ENCODE measurements at places on chromosomes 11 and 22.

DNA sequence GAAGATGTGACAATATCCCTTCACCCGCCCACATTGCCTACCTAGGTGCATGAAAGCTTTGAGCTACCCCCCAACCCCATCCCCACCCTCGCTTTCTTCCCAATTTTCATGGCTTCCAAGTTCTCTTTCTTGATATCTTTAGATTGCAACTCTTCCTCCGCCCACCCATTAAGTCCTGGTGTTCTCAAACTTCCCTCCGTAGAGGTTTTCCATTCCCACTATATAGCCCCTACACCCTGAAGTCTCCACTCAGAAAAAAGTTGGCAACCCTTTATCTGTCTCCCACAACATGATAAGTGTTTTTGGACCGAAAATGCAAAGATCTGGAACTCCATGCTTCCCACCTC is 572 bp downstream of the ZNF70 start:
- no peak for DNase-seq

DNA sequence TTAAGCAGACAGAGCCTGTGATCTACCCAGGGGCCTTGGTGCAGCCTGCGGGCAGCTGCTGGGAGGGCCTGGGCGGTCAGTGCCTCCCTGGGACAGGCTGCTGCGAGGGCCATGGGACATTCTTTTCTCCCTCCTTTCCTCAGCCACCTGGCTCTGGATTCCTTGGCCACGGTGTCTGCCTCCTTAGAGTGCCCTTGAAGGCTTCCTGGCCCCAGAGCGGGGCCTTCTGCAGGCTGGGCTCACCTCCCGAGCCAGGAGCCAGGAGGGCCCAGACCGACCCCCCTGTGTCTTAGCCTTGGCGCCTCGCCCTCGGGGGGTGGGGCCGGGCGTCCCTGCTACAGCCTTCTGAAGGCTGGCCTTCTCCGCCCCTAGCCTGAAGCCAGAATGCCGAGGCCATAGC is 231.2 kb downstream of the TBC1D22A start:
- no peak for DNase-seq

DNA sequence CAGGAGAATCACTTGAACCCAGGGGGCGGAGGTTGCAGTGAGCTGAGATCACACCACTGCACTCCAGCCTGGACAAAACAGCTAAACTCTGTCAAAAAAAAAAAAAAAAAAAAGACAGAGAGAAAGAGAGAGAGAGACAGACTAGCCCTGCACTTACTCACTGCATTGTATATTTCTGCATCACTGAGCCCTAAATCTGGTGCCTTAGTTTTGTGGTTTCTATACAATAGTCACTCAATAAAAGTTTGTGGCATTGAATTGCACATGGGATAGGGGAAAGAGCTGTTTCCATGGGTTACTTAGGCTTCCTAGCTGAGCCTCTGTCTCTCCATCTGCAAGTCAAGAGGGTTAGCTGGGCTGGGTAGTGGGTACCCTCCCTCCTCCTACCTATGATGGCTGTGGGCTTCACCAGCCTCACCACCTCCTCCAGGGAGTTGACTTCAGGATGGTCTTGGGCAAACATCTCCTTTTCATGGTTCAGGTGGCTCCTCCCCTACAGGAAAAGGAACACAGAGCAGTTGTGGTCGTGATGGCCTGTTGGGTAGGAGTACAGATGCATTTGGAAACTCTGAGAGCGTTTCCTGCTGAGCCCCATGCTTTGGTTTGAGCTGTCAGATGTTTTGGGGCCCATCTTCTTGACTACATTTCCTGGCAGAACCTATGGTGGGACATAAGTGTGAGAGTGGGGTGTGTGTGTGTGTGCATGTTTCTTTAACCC is 73.2 kb downstream of the CCDC81 start:
- DNase-seq, result no peak

DNA sequence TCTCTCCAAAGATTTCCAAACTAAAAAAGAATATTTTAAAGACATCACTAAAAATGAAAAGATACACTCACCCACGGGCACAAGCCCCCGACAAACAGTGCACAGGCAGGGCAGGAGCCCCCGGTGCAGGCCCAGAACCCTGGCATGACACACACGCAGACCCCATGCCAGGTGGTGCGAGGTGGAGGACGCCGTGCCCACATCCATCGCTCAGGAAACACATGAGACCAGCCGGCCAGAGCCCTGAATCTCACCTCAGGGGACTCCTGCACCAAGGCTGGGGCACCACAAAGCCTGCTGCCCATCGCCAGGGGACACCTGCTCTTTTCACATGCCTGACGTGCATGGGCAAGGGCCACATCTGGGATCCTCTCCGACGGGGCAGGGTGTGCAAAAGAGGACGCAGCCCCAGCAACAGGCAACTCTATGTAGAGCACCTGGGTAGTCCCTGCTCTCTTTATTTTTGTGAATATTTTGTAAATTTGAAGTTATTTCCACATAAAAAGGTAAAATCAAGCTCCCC is 13.4 kb downstream of the BRD1 start:
- no peak for DNase-seq

- no peak for DNase-seq
Measured at GRCh38 chr22:36580846-36581245, 51.9 kb upstream of the EIF3D start.

DNA sequence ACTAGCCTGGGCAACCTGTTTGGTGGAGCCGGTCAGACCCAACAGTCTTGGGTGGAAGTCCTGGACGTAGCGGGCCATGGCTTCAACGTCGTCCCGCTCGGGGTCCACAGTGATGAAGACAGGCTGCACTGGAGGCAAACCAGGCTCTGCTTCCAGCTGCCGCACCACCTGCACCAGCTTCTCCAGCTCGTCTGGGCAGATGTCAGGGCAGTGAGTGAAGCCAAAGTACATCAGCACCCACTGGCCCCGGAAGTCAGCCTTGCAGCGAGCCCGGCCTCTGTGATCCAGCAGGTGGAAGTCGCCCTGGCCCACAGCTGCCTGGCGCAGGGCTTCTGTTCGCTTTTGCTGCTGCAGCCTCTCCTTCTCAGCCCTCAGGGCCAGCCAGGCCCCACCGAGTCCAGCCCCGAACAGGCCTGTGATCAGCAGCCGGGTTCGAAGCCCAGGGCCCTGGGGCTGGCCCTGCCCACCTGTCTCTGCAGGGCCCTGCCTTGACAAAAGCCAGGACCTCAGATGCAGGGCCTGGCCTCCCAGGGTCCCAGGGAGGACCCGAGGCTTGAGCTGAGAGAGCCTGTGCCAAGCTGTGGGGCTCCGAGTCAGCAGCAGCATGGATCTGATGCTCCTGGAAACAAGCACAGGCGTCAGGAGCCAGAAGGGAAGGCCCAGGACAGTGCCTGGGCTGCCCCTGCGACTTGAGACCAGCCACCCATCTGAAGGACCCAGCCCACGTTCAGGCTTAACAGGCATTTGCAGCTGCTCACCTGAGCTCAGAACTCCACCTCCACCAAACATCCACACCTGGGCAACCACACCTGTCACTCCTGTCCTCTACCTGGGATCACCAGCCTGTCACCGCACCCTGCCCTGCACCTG is 1.4 kb downstream of the SCO2 start:
- no peak for DNase-seq

GRCh38 chr11:68872216-68873003 is 30.7 kb upstream of the CPT1A start:
- no peak for DNase-seq

DNA sequence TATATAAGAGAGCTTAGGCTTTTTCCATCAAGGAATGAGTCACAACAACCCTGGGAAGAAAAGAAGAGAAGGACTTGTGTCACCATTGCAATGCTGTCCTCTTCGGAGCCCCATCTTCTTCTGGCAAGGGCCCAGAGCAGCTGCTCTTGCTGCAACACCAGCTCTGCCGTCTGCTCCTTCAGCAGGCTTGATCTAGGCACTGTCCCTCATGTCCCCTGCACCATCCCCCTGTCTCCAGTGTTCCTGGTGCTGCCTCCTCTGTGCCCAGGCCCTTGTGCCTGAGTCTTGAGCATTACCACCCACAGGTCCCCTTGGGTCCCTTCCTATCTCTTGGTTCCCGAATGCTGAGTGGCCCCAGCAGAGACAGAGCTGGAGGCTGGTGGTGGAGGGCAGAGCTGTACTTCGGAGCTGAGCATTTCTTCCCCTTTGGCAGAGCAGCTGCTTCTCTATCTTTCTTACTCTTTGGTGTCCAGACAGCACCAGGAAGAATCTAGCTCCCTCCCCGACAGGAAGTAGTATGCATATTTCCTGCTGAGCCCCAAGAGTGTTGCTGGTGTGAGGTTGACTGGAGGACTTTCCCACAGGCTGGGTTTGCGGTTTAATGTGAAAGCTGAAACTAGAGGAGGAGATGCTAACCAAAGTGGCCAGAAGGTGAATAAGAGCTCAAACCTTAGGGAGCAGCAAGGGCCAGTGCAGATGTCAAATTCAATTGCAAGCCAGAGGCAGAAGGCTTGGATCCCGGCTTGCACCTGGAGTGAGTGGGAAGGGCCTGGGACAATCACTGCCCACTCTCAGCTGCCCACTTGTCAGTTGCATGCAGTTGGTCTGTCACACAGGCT is 27.8 kb downstream of the WEE1 start:
- DNase-seq, result no peak

- DNase-seq, result no peak
Measured at GRCh38 chr22:49620003-49620556, 207.6 kb downstream of the BRD1 start.

DNA sequence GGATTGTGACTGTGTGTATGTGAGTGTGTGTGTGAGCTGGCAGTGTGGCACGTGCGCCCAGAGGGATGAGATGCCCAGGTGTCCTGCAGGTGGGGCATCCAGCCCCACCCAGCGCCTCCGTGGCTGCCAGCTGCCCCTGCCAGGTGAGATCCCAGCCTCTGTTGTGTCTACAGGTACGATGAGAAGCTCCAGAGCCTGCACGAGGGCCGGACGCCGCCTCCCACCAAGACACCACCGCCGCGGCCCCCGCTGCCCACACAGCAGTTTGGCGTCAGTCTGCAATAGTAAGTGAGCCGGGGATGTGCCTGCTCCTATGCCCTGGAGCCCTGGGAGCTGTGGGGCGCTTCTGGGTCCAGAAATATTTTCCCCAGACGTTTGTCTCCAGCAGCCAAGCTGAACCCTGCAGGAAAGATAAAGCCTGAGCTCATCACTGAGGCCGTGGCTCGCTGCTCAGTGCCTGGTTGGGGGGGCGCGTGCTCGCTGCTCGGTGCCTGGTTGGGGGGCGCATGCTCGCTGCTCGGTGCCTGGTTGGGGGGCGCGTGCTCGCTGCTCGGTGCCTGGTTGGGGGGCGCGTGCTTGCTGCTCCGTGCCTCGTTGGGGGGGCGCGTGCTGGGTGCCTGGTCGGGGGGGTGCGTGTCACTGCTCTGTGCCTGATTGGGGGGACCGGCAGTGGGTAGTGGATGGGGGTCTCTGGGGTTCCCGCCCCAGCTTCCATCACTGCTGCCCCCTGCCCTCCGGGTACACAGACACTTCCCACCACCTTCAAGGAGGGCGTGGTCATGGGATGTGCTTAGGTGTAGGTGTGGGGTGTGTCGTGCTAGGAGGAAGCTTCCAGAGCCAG is 73.2 kb downstream of the ARHGAP8 start:
- no peak for DNase-seq

- no peak for DNase-seq
Measured at GRCh38 chr11:128891913-128892398, 800 bp downstream of the KCNJ5 start.

- DNase-seq, result no peak
Measured at GRCh38 chr22:30181459-30182349, 64.9 kb downstream of the LIF start.

DNA sequence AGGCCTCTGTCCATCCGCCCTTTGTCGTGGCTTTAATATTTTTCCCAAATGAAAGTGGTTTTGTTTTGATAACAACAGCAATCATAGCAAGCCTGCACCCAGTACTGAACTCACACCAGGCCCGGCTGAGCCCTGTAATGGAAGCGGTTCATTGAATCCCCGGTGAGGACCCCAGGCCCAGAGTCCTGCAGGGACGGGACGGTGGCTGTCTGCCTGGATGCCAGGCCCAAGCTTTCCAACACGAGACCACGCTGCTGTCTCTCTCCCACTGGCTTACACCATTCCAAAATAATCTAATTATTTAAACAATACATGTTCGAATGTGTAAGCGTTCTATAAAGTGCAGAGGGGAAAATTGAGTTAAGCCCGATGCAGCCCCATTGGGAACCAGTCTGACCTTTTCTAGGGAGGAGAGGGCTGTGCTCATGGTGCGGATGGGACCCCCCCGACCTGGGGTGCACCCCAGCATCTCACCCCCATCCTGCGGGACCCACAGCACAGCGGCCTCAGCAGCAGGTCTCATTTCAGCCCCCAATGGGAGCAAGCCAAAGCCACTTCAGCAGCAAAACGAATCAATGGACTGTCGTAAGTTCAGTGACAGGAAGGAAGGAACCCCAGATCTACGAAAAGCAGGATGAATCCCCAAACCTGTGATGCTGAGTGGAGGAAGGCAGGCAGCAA is 1046.9 kb downstream of the BRD1 start:
- DNase-seq, result no peak

- DNase-seq, result no peak
Measured at GRCh38 chr22:45754822-45755221, 83.2 kb downstream of the ATXN10 start.

GRCh38 chr11:104152941-104153505 is 10.9 kb downstream of the PDGFD start:
- DNase-seq, result no peak

- no peak for DNase-seq
Measured at GRCh38 chr11:134372961-134373360, 39.1 kb downstream of the B3GAT1 start.

DNA sequence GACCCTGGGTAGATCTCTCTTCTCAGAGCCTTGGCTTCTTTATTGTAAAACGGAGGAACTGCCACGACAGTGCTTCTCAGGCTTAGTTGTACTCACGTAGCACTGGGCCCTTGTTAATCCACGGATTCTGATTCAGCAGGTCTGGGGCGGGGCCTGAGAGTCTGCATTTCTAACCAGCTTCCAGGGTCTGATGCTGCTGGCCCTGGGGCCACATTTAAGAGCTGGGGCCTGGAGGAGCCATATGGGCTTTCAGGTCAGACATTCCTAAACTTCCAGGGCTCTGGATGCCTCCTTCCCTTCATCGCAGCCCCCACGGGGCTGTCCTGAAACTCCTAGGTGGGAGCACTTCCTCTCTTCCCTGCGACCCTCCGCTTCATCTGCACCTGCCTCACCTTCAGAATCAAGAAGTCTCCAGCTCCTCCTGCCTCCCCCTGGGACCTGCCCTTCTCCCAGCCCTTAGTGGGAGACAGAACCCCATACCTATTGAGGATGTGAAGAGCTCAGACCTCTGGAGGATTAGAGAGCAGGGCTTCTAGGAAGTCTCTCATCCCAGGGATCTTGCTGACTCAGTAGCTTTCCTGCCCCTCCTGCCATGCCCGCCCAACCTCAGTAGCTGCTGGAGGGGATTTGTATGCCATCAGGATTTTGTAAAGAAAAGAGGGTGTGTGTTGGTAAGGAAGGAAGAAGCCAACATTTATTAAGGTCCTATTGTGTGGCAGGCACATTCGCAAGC is 92.5 kb downstream of the LRRC32 start:
- DNase-seq, result no peak

- no peak for DNase-seq
Measured at GRCh38 chr11:47969401-47969800, 11.0 kb upstream of the PTPRJ start.

DNA sequence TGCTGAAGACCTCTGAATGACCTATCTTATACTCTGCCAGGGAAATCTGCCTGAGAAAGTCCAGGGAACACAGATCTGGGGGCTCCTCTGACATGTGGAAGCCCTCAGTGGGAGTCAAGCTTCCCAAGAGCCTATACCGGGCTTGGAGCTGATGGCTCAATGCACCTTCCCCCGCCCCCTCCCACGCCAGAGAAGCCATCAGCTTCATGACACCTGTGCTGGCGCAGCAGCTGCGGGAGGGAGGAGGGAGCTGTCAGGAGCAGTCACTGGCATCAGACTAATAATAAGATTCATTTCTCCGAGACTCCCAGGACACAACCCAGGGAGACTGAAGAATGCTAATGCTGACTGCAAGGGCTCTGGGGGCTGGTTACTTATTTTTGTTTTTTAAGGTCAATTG is 47.8 kb downstream of the SPATA19 start:
- no peak for DNase-seq
